ENCODE measurements at places on chromosomes 5 and 9.

- no peak for DNase-seq
These were observed 4.7 kb upstream of the TBC1D9B start for GRCh38 chr5:179912386-179912785.

GRCh38 chr9:109653470-109653869, 126.5 kb upstream of the PALM2AKAP2 start:
- no peak for DNase-seq

- no peak for DNase-seq
These were observed 98.1 kb upstream of the TUT7 start for GRCh38 chr9:86452201-86452828.

GRCh38 chr9:33645706-33646105, 121.7 kb downstream of the ANKRD18B start:
- DNase-seq, result no peak

DNA sequence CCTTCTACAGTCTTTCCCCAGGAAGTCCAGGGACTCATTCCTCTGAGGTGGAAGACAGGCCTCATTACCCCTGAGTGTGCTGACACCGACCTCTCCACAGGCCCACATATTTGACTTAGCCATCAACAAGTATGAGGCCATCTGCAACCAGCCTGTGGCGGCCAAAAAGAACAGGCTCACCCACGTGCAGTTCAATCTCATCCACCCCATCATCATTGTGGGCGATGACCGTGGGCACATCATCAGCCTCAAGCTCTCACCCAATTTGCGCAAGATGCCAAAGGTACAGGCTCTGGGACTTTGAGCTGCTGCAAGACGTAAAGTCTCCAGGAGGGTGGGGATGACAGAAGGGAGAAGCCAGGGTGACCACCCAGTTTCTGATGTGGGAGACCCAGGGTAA, 5.6 kb downstream of the ENHO start:
- DNase-seq, result no peak

DNA sequence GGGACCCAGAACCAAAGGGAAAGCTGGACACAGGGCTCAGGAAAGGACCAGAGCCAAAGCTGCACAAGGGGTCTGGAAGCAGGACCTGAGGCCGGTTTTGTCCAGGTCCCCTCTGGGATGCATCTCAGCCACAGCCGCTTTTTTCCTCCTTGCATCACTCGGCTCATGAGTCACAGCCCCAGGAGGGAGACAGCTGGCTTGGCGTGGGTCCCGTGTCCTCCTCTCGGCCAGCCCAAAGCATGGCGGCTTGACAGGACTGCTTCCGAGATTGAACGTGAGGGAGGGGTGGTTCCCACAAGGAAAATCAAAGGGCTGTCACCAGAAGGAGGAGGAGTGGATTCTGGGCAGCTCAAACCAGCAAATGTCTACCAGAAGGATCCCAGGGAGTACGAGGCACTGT, 56.7 kb upstream of the CPLX2 start:
- no peak for DNase-seq

DNA sequence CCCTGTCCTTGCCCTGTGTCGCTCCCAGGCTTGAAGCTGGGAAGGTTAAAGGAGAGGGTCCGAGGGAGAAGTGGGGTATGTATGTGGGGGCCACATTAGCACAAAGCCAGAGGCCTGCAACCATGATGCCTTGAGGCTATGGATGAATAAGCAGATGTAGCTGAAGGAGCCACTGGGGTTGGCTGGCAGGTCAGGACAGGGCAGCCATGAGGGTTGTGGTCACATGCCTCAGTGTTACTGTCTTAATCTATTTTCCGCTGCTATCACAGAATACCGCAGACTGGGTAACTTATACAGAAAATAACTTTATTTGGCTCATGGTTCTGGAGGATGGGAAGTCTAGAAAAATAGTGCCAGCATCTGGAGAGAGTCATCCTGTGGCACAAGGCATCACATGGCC, 9.2 kb upstream of the GRHPR start:
- DNase-seq, result no peak

DNA sequence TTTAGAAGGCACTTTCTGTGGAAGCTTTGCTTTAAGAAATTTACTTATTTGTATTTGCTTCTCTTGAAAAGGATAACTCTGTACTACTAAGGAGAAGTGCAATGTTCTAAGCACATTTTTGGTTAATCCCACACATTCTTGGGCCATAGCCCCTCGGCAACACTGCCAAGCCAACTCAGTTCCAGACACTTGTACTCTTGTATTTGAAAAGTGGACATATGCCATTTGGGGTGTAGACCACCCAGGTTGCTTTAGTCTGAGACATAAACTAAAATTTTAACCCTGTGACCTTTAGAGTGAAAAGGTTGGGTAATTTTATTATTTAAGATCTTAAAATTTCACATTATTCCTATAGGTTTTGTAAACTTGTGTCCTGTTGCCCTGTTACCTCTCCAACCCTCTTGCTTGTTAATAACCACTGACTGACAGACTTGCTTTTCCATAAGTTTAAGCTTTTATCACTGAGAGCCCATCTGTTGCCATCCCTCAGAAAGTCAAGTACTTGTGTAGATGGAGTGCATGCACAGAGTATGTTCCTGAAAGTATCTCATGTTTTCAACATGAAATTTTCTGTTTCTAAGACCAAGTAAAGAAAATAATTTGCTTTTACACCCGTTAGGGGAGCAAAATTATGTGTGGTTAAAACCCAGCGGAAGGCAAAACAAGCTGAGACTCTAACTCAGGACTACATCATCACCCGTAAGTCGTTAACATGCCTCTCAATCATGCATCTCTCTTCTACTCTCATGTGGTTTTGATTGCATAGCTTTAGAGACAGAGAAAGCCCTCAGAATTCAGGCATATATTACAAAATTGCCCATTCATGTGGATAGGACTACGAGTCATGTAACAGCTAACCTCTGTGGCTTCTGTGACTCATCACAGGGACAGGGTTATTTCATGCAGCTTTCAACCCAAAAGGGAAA, 117.3 kb downstream of the GDNF start:
- no peak for DNase-seq

- DNase-seq, result no peak
These were observed 1357.5 kb upstream of the C9orf72 start for GRCh38 chr9:28930766-28931165.

- no peak for DNase-seq
These were observed 26.8 kb downstream of the IRF1 start for GRCh38 chr5:132463811-132464155.
